ENCODE measurements at places on chromosomes 3 and 15.

- H3K4me1 ChIP-seq = no peaks in the 10 kb centered on the region
- H3K36me3 ChIP-seq = no peaks in the 10 kb centered on the region
- DNase-seq = no peak
- no peaks in the 10 kb centered on the region for H3K27me3 ChIP-seq
- no peak overlapping the region for H3K27ac ChIP-seq
Observed at GRCh38 chr3:56459104-56459496, 9.2 kb downstream of the ERC2 start.

- no peaks in the 10 kb centered on the region for H3K27me3 ChIP-seq
- no peaks in the 10 kb centered on the region for H3K4me1 ChIP-seq
- DNase-seq = no peak
- H3K4me3 ChIP-seq = no peak overlapping the region
- no peaks in the 10 kb centered on the region for H3K36me3 ChIP-seq
- no peak overlapping the region for H3K27ac ChIP-seq
Observed at GRCh38 chr3:71962561-71963240, 177.8 kb upstream of the PROK2 start.

DNA sequence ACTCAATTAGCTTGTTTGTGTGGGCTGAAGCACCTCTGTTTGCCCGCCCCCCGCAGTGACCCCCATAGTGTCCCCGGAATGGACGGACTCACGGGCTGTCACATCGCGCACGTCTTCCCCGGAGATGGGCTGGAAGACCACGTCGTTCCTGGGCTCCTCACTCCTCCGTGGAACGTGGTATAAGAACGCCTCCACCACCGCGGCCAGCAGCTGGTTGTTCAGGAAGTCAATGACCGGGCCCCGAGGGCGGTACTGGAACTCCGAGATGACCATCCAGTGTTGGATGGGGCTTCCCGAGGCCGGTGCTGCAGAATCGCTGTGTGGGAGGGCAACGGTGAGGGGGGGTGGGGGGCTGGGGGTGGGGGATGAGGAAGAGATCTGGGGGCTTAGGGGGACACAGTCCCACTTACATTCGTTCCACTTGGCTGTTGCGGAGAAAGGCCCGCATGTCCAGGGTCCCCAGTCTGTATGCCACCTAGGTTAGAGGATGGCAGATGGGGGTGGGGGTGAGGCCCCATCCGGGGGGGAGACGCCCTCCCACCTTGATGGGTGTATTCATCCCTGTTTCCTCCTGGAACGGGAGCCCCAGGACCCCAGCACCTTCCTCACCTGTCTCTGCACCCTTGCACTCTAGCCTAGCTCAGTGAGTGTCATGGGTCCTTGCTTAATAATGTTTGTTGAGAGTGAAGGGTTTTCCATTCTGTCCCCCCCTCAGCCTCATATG is 30.2 kb downstream of the MUC20 start:
- H3K36me3 ChIP-seq = no peaks in the 10 kb centered on the region
- H3K27ac ChIP-seq = no peak overlapping the region
- no peaks in the 10 kb centered on the region for H3K4me1 ChIP-seq
- no peaks in the 10 kb centered on the region for H3K27me3 ChIP-seq
- no peak for DNase-seq

DNA sequence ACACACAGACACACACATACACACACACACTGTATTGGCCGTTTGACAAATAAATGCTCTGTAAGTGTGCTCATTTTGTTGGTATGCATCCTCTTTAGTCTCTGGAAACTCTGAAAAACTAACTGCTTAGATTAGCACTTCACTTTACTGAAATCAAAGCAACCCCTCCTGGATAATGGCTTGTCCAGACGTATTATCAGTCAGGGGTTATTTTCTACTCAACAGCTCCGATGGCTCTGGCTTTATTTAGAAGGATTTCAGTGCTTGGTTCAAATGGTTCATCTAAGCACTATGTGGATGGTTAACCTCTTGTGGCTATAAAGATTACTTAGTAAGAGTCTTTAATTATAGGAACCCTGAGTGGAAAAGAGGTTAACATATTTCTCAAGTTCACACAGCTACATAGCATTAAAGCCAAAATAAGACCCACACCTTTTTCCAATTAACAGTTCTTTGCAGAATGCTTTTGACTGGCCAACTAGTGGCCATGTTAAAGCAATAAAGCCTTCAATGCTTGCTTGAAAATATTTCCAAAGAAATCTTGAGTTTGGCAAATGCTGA is 516.1 kb upstream of the NAALADL2 start:
- no peak overlapping the region for H3K27ac ChIP-seq
- no peaks in the 10 kb centered on the region for H3K36me3 ChIP-seq
- no peak overlapping the region for H3K4me3 ChIP-seq
- no peaks in the 10 kb centered on the region for H3K4me1 ChIP-seq
- no peaks in the 10 kb centered on the region for H3K27me3 ChIP-seq

GRCh38 chr3:159782724-159783421 is 205.8 kb upstream of the IL12A start:
- no peak overlapping the region for H3K4me3 ChIP-seq
- H3K4me1 ChIP-seq = no peaks in the 10 kb centered on the region
- H3K27ac ChIP-seq = no peak overlapping the region
- no peak for DNase-seq
- H3K27me3 ChIP-seq = no peaks in the 10 kb centered on the region

GRCh38 chr3:126891791-126892190 is 91.1 kb upstream of the PLXNA1 start:
- DNase-seq = no peak
- no peak overlapping the region for H3K27ac ChIP-seq
- no peaks in the 10 kb centered on the region for H3K4me1 ChIP-seq
- no peaks in the 10 kb centered on the region for H3K36me3 ChIP-seq
- no peak overlapping the region for H3K4me3 ChIP-seq

- H3K4me1 ChIP-seq = no peaks in the 10 kb centered on the region
- H3K27ac ChIP-seq = no peak overlapping the region
- no peaks in the 10 kb centered on the region for H3K27me3 ChIP-seq
- H3K36me3 ChIP-seq = no peaks in the 10 kb centered on the region
- no peak for DNase-seq
Observed at GRCh38 chr3:114363554-114364202, 69.8 kb downstream of the TIGIT start.

- H3K27me3 ChIP-seq = no peaks in the 10 kb centered on the region
- no peaks in the 10 kb centered on the region for H3K36me3 ChIP-seq
- H3K4me1 ChIP-seq = no peaks in the 10 kb centered on the region
Observed at GRCh38 chr3:13561376-13561775, 12.5 kb downstream of the FBLN2 start.

DNA sequence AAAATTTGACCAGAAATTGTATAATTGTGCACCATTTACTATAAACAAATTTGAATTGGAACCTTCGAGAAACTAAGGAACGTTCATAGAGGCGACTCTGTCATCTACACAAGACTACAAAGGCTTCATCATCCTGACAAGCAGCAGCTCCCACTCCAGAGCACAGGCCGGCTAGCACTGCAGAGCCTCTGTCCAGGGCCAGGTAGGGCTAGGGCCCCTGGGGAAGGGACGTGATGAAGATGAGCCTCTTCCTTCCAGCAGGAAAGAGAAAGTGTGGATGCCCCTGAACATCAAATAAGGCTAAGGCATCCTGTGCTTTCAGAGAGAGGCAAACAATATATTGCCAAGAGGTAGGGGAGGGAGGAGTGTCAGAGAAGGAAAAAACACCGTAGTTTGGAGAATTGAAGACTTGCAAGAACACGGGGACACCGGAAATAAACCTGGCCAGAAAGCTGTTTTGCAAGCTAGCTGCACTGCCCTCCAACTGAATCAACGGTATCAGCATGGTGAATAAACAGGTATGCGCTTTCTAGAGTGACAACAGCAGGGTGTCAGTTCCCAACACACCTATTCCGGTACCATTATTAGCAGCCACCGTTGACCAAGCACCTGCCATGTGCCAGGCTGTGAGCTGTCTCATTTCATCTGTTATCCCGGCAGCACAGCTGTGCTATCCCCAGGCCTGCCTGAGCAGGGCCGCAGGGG is 12.4 kb downstream of the XXYLT1 start:
- peak; percentile 25 for DNase-seq
- H3K27me3 ChIP-seq = no peaks in the 10 kb centered on the region
- H3K4me3 ChIP-seq = no peak overlapping the region
- no peaks in the 10 kb centered on the region for H3K36me3 ChIP-seq

DNA sequence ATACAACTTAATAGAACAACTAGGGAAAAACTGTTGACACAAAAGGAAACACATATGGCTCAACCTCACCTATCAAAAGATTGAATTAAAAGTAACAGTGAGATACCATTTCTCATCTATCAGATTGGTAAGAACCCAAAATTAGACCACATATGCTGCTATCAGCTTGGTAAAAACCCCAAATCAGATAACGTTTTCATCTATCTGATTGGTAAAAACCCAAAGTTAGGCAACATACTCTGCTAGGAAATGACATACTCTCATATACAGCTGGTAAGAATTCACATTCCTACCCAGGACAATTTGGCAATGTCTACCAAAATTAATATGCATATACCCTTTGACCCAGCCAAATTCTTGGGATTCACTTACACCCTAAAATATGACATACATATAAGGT is 26.3 kb downstream of the NRG4 start:
- H3K27ac ChIP-seq = no peak overlapping the region
- no peak overlapping the region for H3K4me3 ChIP-seq
- no peaks in the 10 kb centered on the region for H3K27me3 ChIP-seq
- no peaks in the 10 kb centered on the region for H3K4me1 ChIP-seq
- H3K36me3 ChIP-seq = no peaks in the 10 kb centered on the region

DNA sequence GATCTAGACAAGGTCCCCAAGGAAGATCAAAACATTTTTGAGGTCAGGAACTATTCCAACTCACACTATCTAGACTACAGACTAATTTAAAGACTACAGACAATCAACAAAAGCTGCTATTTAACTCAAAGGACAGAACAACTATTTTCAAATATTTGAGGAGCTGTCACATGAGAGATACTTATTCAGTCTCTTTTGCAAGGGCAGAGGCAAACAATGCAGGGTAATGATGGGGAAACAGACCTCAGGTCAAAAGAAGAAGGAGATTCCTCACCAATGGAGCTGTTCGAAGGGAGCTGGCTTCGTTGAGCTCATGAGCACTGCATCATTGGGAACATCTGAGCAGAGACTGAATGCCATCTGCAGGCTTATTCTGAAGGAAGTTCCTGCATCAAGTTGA is 231.9 kb downstream of the DTWD1 start:
- no peak overlapping the region for H3K27ac ChIP-seq
- DNase-seq = no peak

GRCh38 chr3:140922634-140923033 is 19.0 kb upstream of the SLC25A36 start:
- H3K4me1 ChIP-seq = no peaks in the 10 kb centered on the region
- no peak overlapping the region for H3K4me3 ChIP-seq
- DNase-seq = no peak
- no peak overlapping the region for H3K27ac ChIP-seq
- no peaks in the 10 kb centered on the region for H3K36me3 ChIP-seq

DNA sequence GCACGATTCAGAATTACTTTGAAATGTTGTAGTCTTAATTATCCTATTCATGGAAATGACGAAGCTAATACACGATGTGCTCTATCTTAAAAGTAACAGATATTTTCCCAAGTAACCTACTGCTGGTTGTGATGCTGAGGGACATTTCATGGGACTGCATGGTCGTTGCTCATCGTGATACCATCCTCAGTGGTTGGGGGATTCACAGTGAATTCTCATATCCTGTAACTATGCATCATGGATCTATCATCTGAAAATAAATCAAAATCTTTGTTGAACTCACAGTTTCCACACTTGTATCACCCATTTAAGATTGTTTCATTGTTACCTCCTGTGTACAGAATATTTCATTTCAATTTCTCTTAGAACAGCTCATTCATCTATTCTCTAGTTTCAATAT is 84.7 kb downstream of the OPA1 start:
- no peaks in the 10 kb centered on the region for H3K4me1 ChIP-seq
- H3K27me3 ChIP-seq = no peaks in the 10 kb centered on the region
- H3K27ac ChIP-seq = no peak overlapping the region
- DNase-seq = no peak
- H3K4me3 ChIP-seq = no peak overlapping the region

GRCh38 chr3:30894521-30895251 is at the start of gene GADL1:
Gene GADL1, minus strand, starts transcription at chr3:30894661. Its CDS starts 47 bp downstream, at chr3:30894614.
- DNase-seq = no peak
- no peaks in the 10 kb centered on the region for H3K36me3 ChIP-seq
- H3K4me1 ChIP-seq = peaks cover 13% of the 10 kb centered on the region
- peak within 1 kb of the TSS; percentile 27 for H3K4me3 ChIP-seq
- peaks cover 15% of the 10 kb centered on the region for H3K27me3 ChIP-seq
- no peak within 1 kb of the TSS for H3K27ac ChIP-seq

DNA sequence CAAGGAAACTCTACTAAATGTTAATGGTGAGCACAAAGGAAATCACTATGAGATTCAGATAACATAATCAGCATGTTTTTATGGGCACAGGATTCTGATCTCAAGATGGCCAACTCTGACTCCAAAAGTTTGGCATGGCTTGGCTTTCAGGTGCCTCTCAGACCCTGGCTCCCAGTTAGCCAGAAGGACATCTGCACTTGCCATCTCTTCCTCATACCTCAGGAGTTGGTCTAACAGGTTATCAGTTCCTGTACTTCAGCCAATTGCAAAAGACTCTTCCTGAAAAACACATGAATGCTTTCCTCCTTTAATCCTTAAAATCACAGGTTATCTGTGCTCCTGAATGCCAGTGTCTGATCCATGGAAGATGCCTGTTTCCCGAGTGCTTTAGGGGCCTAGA is 25.0 kb downstream of the TMPRSS7 start:
- DNase-seq = no peak
- no peaks in the 10 kb centered on the region for H3K4me1 ChIP-seq
- no peak overlapping the region for H3K4me3 ChIP-seq
- no peaks in the 10 kb centered on the region for H3K27me3 ChIP-seq
- H3K36me3 ChIP-seq = no peaks in the 10 kb centered on the region
- no peak overlapping the region for H3K27ac ChIP-seq

GRCh38 chr3:62414786-62415185 is 41.4 kb upstream of the FEZF2 start:
- H3K27me3 ChIP-seq = no peaks in the 10 kb centered on the region
- no peaks in the 10 kb centered on the region for H3K36me3 ChIP-seq
- H3K4me3 ChIP-seq = no peak overlapping the region
- no peak for DNase-seq
- no peak overlapping the region for H3K27ac ChIP-seq

DNA sequence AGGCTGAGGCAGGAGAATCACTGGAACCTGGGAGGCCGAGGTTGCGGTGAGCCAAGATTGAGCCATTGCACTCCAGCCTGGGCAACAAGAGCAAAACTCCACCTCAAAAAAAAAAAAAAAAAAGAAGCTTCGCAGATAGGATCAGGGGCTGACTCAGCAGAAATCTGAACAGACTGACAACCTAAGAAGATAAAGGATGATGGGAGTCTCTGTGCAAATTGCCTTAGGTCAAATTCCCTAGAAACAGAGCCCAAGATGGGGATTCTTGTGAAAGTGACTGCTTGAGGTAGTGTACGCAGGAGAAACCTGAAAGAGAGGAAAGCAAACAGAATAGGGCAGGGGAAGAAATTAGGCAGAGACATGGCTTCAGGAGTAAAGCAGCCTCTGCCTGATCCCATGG is 160.8 kb upstream of the LRIG1 start:
- no peaks in the 10 kb centered on the region for H3K36me3 ChIP-seq
- DNase-seq = no peak
- no peak overlapping the region for H3K27ac ChIP-seq
- H3K27me3 ChIP-seq = no peaks in the 10 kb centered on the region

- H3K4me3 ChIP-seq = no peak overlapping the region
- H3K27ac ChIP-seq = no peak overlapping the region
- no peaks in the 10 kb centered on the region for H3K27me3 ChIP-seq
- no peaks in the 10 kb centered on the region for H3K36me3 ChIP-seq
Observed at GRCh38 chr3:151112731-151113130, 27.3 kb downstream of the MED12L start.

- H3K4me1 ChIP-seq = peaks cover 99% of the 10 kb centered on the region
- peak; percentile 81 for DNase-seq
- peak overlapping the region; percentile 73 for H3K4me3 ChIP-seq
- H3K27me3 ChIP-seq = no peaks in the 10 kb centered on the region
- no peaks in the 10 kb centered on the region for H3K36me3 ChIP-seq
Observed at GRCh38 chr15:67134067-67134838, 68.9 kb downstream of the SMAD3 start.
